Subcutaneous adipose tissue (tissue), 4 donors: ENCODE measurements at places on chromosomes 7 and 10. TPM values are rescaled to one million over a fixed set of nuclear protein-coding genes. Genes with fewer than 3 reads are reported as not detected.

OPN1SW gene
- total RNA-seq, result not detected

SLC16A12 gene
- total RNA-seq, result 4.7 TPM

CLEC5A gene
- not detected for total RNA-seq

MKRN1 gene
- total RNA-seq, result 85.7 TPM

HOXA7 gene
- 4.3 TPM for total RNA-seq

ZKSCAN1 gene
- 39.9 TPM for total RNA-seq

ALDH18A1 gene
- total RNA-seq, result 18.5 TPM

PAPOLB gene
- 0.33 TPM for total RNA-seq

PDE6C gene
- total RNA-seq, result not detected

TIMM23B gene
- 12.4 TPM for total RNA-seq

ZNF22 gene
- total RNA-seq, result 46.7 TPM

TMEM270 gene
- not detected for total RNA-seq

GIMAP1 gene
- total RNA-seq, result 21.9 TPM

GDF2 gene
- not detected for total RNA-seq

FKBP9 gene
- 249 TPM for total RNA-seq

NPY4R gene
- total RNA-seq, result 0.38 TPM

PROSER2 gene
- total RNA-seq, result 4.9 TPM

STAMBPL1 gene
- total RNA-seq, result 31.3 TPM

HTRA1 gene
- 383 TPM for total RNA-seq

EGR2 gene
- 5.6 TPM for total RNA-seq

TMEM139 gene
- 0.66 TPM for total RNA-seq

LLCFC1 gene
- total RNA-seq, result not detected

FBXO24 gene
- 0.34 TPM for total RNA-seq

TDRD1 gene
- 0.16 TPM for total RNA-seq
